CD8-positive, alpha-beta T cell (primary cell): ENCODE measurements at places on chromosomes 11 and 22.

DNA sequence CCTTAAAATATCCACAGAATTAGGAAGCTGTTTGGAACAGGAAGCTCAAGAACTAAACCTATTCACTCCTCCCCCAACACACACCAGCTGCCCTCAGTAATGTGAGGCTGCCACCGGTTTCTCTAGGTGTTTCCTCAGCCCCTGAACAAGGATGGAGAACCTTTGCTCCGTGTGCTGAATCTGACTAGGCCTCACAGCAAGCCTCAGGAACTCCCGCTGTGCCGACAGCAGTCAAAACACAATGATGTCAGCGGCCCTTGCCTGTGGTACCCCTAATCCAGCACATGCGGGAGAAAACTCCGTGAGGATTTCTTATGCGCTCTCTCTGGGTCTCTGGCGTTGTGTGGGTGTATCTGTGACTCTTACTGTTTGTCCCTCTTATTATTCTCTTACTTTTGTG is 153.3 kb downstream of the EFCAB6 start:
- DNase-seq, result no peak

GRCh38 chr11:103845331-103845730 is 191.1 kb upstream of the DDI1 start:
- no peak for DNase-seq

- no peak for DNase-seq
Measured at GRCh38 chr11:11588243-11588642, 33.6 kb downstream of the GALNT18 start.

DNA sequence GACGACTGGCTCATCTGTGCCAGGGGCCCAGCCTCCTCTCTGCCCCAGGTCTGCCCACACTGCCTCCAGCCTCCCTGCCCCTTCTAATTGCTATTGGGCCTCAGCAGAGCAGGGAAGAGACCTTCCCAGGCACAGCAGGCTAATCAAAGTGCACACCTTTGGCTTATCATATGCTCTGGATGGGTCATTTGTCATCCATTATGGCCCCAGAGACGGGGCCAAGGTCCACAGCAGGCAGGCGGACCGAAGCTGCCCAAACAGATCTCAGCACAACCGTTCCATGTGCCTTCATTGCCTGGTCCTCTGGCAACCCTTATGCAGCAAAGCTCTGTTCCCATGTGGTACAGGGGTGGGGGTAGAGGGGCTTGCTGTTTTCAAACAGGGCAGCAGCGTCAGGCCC is 66.6 kb downstream of the TP53I11 start:
- DNase-seq, result no peak

DNA sequence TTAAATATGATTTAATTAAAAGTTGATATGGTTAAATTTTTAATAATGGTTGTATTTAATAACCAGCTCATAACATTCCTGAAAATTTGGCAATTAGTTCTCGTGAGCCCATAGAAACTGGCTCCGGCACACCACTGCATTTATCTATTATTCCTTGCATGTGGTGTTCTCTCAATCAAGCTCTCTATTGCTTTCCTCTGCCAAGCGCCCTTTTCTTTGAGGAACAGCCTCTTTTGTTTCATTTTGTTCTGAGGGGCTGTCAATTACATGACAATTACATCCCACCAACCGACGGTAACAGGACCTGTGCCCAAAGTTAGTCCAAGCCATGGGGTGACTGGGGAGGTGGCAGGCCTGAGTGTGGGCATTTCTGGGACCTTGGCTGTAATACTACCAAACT is 8.1 kb downstream of the C11orf91 start:
- DNase-seq, result no peak

DNA sequence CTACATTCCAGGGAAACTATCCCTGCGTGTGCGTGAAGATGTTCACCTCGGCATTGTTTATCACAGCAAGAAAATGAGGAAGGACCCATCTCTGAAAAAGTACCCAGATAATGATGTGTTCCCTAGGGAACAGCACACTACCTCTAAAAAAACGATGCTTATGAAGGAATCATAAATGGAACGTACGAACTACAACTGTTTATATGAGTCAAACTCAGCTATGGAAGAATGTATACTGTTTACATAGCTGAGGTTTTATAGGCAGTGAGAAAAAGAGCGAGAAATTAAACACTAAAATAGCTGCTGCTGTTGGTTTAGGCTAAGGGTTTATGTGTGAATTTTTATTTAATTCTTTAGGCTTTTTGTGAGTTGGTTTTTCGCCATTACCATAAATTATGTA is 48.9 kb downstream of the APOL1 start:
- DNase-seq, result no peak

GRCh38 chr11:76947800-76948199 is 86.4 kb upstream of the B3GNT6 start:
- no peak for DNase-seq

DNA sequence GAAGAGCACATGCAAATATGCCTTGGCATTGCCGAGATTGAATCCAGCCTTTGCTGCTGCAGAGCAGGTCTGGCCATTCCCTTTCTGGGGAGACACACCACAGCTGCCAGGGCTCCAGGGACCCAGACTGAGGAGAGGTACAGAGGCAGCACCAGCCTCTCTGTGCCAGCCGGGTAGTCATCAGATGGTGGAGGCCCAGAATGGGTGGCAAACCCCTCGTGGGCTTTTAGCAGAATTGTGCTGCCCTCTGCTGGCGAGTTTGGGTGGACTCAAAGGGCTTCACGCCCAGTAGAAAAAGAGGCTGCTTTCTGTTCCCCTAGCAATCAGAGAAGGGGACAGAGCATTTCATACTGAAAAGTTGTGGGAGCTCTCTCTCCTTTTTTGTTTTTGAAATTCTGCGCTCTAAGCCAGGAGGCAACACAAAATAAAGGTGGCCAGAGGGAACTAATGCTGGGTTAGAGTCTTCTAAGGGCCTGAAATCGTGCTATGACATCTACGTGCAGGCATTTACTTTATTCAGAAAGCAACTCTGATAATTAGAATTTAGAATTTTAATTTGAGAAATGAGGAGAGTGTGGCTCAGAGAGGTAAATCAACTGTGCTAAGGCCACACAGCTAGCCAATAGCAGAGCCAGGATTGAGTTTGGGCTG is 158.8 kb upstream of the NAV2 start:
- peak; percentile 73 for DNase-seq

DNA sequence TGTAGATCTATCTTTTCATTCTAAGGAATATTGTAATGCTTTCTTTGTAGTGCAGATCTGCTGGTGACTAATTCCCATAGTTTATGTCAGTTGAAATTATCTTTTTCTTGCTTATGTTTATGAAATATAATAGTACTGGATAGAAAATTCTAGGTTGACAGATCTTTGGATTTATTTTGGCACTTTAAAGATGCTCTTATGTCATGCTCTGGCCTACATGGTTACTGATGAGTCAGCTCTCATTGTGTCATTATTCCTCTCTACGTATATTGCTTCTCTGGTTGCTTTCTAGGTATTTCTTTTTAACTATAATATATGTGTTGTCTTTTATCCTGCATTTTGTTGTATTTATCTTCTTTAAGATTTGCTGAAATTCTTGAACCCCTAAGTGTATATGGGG is 955.5 kb upstream of the CHORDC1 start:
- DNase-seq, result no peak

GRCh38 chr11:2097356-2097997 is 41.7 kb downstream of the IGF2 start:
- no peak for DNase-seq

GRCh38 chr11:102522312-102523188 is 8.0 kb downstream of the MMP7 start:
- no peak for DNase-seq

DNA sequence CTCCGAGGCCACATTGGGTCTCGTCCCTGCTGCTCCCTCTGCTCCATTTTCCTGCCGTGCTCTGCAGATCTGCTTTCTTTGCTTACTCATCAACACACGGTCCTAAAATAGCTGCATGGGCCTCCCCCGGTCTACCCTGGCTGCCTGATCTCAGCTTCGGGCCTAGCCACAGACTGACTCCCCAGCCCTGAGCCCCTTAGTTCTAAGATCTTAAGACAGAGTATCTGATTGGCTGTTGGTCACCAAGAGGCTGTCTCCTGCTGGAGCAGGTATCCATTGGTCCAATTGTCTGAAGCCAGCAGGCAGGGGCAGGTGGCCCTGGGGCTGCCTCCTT is 53.7 kb upstream of the NECTIN1 start:
- DNase-seq, result no peak

DNA sequence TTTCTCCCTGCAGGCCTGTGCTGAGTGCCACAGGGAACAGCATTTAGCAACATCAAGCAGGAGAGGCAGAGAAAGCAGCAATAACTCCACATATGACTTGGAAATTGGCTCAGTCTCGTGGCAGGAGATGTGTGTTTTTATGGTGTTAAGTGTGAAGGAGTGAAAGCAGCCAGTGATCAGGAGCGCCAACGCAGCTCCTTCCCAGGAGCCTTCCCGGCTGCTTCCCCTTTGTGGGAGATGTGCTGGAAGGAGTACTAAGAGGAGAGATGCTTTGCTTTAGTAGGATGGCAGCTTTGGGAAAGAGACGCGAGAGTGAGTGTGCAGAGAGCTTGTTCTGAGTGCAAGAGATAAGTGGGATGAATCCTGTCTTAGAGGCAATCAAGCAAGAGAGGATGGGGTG is 54.7 kb upstream of the KIRREL3 start:
- no peak for DNase-seq

- DNase-seq, result no peak
Measured at GRCh38 chr11:108115500-108116140, 5.7 kb upstream of the ACAT1 start.

- DNase-seq, result no peak
Measured at GRCh38 chr11:73201888-73202780, 15.9 kb upstream of the P2RY2 start.
